Activated CD8-positive, alpha-beta memory T cell treated with anti-CD3 and anti-CD28 coated beads for 4 hours (primary cell): ENCODE measurements at places on chromosomes 6 and 20.

- no peak for DNase-seq
These were observed 352.5 kb upstream of the TSHZ2 start for GRCh38 chr20:52619671-52620070.

DNA sequence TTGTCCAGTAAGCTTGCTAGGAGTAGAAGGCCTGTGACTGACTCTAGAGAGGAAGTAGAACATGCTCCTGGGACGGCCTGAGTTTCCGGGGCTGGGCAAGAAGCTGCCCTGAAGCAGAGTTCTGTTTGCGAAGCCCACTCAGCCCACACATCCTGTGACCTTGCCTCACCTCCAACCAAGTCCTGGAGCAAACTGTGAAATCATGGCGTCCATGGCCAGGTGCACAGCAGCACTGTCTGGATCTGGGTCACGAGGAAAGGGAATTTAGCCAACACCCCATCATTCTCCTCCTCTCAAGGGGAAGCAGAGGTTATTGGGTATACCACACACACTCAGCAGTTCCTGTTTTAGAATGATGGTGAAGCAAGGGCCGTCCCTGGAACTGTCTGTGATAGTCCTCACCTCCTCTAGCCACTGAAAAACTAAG, 87.5 kb downstream of the CRYBG1 start:
- DNase-seq = no peak

- DNase-seq = no peak
These were observed 12.1 kb downstream of the DEFB123 start for GRCh38 chr20:31452575-31452974.

DNA sequence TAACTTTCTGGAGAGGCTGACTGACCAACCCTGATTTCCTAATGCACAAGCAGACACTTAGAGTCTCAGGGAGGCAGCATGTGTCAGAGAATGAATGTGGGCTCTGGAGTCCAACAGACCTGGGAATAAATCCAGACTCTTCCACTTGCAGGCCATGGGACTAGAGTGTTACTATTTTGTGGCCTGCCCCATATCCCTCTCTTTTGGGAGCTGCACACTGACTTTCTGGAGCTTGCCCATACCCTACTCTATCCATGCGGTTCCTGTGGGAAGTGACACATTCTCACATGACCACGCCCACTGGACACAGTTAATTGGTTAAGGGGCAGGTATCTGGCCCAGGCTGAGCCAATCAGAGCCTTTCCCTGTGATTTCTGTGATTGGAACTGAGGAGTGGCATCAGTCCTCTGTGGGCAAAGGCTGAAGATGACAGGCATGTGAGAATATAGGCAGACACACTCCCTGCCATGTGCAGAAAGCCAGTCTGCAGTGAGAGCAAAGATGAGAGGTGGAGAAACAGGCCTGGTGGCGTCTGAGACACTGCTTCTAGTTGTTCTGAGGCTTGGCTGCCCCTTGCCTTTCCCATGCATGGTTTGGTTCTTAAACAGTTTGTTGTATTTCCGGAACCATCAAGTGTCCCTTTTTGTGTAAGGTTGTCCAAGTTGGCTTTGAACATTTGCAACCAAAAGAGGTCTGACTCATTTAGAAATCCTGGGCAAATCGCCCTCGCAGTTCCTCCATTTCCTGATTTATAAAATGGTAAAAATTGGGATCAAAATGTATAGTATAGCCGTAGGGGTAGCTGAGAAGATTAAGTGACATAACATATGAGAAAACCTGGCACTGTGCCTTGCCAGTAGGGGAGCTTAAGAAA, 125.6 kb downstream of the CDC5L start:
- no peak for DNase-seq

DNA sequence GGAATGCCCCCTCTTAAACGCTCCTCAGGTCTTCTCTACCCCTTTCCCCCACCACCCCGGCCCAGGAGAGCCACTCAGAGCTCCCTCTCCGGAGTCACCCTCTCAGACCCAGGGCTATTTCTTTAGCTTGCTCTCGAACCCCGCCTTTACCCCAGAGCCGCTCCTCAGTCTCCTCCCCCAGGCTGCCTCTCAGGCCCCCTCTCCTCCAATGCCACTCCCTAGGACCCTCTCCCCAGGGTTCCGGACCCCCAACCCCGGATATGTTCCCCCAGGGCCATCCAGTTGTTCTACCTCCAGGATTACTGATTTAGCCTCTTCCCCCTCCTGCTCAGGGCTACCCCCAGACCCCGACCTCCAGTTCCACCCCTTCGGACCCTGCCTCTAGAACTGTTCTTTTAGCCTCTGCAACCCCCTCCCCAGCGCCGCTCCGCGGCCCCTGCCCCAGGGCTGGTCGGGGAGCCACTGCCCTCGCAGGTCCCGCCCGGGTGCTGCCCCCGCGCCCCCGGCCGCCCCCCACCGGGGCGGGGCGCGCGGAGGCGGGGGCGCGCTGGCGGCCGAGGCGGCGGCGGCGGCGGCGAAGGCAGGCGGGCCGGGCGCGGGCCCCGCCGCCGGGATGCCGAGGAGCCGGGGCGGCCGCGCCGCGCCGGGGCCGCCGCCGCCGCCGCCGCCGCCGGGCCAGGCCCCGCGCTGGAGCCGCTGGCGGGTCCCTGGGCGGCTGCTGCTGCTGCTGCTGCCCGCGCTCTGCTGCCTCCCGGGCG, at the start of gene MMP24:
Gene MMP24 (plus strand): TSS at position 565 of the 758 bp plus-strand sequence. CDS start 49 bp downstream, at position 614.
- DNase-seq = no peak

GRCh38 chr6:13846841-13847240, 32.5 kb upstream of the MCUR1 start:
- no peak for DNase-seq

DNA sequence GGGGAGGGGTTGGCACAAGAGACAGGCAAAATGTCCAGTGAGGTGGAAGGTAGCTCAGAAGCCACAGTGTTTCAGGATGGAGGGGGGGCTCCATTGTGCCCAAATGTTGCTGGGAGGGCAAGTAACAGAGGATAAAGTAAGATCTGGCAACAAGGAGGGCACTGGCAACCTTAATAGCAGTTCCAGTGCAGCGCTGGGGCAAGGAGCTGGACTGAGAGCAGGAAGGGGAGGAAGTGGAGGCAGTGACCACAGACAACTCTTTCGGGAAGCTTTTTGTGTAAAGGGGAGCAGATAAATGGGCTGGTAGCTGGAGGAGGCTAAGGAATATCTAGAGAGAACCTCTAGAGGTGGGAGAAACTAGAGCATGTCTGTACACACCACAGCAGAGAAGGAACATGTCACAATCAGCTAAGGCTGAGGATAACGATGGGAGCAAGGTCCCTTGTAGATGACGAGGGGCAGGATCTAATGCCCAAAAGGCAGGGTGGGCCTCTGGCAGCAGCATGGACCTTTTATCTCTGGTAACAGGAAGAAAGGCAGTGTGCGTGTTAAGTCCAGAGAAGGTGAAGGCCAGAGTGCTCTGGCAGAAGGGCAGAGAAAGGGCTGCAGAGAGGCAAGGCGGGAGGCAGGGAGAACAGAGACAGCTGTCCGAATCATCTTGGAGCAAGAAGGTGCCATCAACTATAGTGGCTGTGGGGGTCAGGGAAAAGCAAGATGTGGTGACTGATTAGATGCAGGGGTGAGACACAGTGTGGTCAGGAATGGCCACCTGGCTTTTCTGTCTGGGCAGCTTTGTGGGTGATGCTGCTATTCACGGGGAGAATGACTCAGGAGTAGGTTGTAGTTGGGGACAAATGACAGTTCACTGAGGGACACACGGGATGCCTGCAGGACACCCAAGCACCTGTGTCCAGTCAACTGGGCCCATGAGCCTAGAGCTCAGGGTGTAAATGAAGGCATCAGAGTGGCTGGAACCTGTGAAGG, 17.4 kb downstream of the TMEM242 start:
- no peak for DNase-seq

DNA sequence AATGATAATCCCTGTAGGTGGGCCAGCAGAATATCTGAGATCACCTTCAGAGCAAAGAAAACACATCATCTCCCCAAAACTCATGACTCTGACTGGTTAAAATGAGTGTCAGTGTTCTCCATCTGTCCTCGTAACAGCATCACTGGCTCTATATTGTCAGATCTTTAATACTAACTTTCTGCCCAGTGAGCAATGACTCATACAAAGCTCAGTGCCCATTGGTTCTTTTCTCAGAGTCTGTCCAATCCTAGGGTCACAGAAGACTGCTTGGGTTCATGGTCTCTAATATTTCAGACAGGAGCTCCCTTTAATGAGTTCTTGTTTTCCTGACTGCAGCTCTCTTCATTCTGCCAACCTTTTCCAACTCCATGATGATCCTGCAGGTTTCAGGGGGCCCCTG, 36.4 kb downstream of the HLA-DPB1 start:
- no peak for DNase-seq

DNA sequence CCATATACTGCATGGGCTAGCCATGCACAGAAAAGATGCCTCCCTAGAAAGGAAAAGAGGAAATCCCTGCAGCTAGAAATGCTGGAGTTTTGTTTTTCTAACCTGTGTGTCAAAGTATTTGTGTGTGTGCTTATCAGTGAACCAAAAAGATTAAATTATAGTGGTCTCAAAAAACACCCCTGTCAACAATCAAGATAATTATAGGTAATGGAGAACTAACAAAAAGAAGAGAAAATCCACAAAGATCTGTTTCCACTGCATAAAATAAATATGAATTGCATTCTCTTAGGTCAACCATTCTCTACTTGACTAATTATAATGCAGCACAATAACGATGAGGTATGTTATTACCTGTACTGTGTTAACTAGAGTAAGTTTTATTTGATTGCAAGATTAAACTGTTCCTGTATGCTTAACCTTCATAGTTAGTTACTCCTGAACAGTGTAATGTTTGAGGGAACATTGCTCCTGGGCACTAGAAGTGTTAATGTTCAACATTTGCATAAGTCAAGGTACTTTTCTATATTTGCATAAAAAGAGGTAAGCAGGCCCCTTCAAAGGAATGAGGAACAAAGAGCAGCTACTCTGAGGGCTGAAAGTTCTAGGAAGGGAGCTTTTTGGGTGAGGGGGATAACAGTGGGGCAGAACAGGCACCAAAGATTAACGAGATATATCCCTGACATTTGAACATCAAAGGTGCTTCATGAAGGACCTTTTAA, 212.1 kb downstream of the BTBD9 start:
- DNase-seq = no peak

GRCh38 chr6:4848382-4849068, 72.3 kb downstream of the CDYL start:
- DNase-seq = no peak

DNA sequence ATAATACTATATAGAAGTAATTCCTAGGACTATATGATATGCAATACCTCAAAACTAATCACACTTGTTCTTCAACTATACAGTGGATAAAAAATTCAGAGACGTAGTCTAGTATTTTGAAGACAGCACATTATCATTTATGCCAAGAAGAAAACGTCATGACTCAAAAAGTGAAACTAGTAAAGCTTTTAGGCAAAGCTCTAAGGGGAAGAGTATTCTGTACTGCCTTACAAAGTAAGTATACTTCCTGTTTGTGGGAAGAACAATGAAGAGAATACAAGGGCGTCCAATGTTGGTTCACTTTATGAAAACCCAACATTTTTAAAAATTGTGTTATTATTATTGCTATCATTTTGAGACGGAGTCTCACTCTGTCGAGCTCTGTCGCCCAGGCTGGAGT, 27.9 kb downstream of the LOC128125822 start:
- DNase-seq = no peak
